ENCODE measurements at places on chromosomes 1 and 21.

DNA sequence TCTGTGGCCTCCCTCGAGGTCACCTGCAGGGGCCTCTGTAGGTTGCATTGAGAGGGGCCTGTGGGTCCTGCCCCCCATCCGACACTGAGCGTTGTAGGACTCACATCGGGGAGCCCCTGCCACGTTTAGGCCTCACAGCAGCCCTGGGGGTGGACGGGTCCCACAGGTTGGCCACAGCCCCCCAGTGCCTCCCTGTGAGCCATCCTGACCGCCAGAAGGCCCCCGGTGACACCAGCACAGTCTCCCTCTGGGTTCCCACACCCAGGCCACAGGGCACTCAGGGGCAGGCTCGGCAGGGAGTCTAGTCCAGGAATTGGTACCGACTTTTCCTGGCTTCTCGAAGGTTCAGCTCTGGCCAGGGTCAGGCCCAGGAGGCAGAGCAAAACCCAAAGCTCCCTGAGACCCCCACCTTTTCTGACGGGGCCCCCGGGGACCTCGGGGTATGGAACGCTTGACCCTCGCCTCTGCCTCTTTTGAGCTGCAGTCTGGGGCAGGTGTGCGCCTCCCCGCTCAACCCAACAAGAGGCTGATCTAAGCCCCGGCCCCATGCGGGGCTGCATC lies 13.9 kb upstream of the POFUT2 start:
- DNase-seq: no peak

GRCh38 chr1:94236630-94237290 lies 624 bp downstream of the ARHGAP29 start:
- DNase-seq: peak; percentile 57

GRCh38 chr1:49677706-49678105 lies 346.0 kb downstream of the AGBL4 start:
- no peak for DNase-seq

DNA sequence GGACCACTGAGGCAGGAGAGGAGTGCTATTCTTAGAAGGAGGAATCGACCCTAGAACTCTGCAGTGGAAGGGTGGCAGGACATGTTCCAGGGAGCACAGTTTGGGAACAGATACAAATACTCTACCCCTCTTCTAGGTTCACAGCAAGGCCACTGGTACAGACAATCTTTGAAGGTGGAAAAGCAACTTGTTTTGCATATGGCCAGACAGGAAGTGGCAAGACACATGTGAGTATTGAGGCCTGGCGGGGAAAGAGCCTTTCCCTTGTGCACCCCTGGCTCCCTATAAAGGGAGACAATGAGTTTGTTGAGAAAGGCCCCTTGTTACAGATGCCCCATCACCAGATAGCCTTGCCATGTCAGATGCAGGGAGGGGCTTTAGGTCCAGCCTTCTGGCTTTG lies 17.8 kb downstream of the KIF2C start:
- no peak for DNase-seq

DNA sequence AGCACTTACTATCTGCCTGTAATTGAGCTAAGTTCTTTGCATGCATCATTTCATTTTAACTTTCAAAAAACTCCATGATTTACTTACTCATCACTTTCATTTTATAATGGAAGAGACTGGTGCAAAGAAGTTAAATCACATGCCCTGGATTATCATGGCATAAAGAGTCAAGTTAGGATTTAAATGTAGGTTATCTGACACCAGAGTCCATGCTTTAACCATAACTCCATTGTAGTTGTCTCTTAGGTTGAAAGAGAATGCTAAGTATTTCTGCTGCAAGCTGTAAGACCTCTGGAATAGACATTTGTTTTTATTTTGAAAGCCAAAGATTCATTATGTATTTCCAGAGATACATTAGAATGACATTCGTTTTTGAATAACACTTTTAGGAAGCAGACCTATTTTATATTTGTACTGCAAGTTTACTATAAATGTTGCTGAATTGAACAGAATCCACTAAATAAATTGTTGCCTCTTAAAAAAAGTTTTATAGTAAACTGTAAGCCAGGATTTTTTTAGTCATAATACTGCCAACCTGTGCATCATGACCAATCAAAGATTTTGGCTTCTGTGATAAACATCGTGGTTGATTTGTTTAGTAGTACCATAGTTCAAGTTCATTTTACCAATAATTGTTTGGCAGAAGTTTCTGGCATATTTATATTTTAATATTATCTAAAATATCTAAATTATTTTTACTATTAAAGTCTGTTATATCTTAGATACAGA lies 26.1 kb downstream of the CFH start:
- peak; percentile 39 for DNase-seq

DNA sequence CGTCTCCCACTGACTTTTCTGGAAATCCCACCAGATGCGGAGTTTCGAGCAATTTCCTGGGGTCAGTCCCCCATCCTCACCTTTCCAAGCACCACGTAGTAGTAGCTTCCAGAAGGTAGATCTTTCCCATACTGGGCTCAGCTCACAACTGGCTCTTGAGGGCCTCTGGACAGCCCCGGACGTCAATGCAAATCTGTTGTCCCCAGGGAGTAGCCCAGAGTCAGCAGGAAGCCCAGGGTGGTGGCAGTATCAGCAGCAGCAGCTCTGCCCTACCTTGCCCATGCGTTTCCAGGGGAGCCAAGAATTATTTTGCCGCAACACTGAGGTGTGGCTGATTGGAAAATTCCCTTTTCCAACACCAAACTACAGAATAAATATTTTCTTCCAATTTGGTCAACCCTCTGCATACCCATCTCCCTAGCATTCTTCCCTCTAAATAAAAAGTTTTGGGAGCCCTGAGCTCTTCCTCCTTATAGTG lies 70.3 kb downstream of the CD46 start:
- DNase-seq: no peak

- no peak for DNase-seq
Observed at GRCh38 chr1:223715604-223716172, 3.3 kb downstream of the CAPN2 start.

- DNase-seq: no peak
Observed at GRCh38 chr1:93597709-93598108, 83.9 kb downstream of the BCAR3 start.

DNA sequence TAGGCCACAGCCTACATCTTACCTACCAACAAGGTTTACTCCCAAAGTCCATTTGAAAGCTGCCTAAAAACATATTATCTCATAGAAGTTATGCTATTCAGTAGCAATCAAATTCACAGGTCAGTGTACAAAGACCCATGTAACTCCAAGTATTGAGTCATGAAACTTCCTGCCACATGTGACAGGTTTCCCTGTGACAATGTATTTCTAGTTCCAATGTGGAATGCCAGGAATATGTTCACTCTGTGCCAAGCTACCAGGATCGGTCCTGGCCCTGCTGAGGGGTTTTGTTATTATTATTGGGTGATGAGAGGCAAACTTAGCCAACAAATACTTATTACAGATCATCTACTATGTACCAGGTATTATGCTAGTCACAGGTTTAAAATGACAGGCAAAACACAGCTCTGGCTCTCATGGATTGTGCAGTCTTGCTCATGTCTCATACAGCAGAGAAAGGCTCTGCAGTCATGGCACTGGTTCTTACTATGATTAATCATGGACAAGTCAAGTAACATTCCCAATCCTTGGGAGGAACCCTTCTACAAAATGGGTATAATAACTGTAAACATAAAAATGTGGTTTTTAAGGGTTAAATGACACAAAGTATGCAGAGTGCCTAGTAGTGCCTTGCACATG lies 22.5 kb downstream of the DPH5 start:
- DNase-seq: no peak

DNA sequence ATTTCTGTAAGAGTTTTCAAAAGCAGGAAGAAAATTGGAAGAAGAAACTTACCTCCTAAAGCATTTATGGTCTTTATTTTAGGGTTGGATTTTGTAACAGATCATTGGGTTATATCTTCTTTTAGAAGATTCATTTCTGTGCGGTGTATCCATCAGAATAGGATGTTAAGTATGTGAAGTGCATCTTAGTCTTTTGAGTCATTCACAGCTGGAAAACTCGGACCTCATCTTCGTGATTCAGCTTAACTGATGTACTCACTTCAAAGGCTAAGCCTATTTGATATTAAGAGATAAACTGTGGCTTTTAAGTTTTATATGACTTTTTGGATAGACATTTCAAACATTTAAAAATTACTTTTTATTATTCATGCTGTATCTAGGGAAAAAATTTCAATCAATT lies 56.3 kb downstream of the GIPC2 start:
- DNase-seq: peak; percentile 93

GRCh38 chr1:67957066-67957465 lies 93.4 kb downstream of the DIRAS3 start:
- DNase-seq: no peak

DNA sequence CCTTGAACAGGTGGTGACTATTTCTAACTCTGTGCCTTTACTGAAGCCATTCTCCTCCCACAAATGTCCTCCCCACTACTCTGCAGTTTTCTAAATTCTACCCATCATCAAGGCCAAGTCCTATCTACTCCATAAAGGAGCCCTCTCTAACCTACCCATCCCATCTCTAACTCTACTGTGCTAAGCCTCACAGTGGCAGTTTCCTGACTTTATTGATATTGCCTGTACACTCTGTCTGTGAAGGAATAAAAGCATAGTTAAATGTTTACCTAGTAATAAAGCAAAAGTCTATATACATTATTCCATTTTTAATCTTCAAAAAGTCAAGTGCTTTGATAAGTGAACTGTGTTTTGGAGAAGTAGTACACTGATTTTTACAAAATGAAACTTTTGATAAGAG lies 178.4 kb upstream of the HMCN1 start:
- no peak for DNase-seq

GRCh38 chr1:58391056-58391455 lies 155.5 kb downstream of the OMA1 start:
- DNase-seq: no peak

GRCh38 chr1:93965256-93965655 lies 56.0 kb upstream of the GCLM start:
- DNase-seq: no peak

GRCh38 chr1:65253800-65254319 lies 55.5 kb upstream of the DNAJC6 start:
- DNase-seq: peak; percentile 33

- peak; percentile 57 for DNase-seq
Observed at GRCh38 chr1:65059930-65060538, 88.0 kb upstream of the AK4 start.

DNA sequence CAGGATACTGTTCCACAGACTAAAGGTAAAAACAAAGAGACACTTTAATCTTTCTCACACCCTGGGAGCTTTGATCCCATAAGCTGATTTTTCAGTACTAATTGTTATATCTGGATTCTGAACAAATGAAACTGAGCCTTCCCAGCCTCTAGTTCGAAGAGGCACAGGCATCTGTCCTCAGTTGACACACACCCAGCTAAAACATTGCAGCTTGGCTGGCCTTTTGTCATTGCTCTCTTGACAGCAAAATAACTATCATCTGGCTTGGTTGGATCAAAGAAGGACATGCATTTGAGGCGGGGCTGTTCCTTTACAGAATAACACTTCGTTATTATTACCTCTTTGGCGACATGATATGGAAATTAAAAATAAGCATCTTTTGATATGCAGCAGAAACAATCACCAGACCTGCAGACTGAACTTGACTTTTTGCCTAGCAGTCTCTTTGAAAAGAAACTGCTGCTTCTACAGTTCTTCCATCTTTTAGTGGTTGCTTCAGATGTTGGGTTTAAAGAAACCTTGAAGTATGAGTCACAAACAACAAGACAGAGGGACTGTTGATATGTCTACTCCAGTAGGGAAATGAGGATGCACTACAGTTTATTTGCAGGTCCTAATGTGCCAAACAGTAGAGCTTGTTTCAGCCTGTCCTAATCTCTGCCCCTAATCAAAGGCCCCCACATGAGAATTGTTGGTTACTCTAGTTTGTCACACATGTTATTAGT lies 166.5 kb downstream of the TPR start:
- DNase-seq: peak; percentile 44

- no peak for DNase-seq
Observed at GRCh38 chr1:226606311-226607267, 58.0 kb downstream of the STUM start.

DNA sequence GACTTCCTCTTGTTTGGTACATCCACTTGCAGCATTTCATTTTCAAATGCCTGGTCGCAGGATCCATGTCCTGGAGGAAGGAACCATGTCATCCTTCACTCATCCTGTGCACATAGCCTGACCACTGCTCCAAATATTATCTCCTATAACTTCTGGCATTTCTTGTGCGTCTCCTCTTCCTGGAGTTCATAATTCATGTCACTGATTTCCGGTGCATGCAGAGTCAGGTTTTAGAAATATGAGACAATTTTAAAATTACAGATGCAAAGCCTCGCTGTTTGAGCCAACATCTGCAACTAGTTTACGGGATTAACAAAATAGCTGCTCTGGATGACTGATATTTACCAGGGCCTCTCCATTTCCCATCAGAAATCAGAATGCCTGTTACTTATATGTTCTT lies 268.1 kb downstream of the DNM3 start:
- DNase-seq: no peak

GRCh38 chr1:61536174-61537108 lies 188.5 kb downstream of the TM2D1 start:
- no peak for DNase-seq

- DNase-seq: peak; percentile 98
Observed at GRCh38 chr21:42047821-42048613, 23.1 kb upstream of the UMODL1 start.

- DNase-seq: no peak
Observed at GRCh38 chr1:162036163-162036562, 12.5 kb upstream of the OLFML2B start.

DNA sequence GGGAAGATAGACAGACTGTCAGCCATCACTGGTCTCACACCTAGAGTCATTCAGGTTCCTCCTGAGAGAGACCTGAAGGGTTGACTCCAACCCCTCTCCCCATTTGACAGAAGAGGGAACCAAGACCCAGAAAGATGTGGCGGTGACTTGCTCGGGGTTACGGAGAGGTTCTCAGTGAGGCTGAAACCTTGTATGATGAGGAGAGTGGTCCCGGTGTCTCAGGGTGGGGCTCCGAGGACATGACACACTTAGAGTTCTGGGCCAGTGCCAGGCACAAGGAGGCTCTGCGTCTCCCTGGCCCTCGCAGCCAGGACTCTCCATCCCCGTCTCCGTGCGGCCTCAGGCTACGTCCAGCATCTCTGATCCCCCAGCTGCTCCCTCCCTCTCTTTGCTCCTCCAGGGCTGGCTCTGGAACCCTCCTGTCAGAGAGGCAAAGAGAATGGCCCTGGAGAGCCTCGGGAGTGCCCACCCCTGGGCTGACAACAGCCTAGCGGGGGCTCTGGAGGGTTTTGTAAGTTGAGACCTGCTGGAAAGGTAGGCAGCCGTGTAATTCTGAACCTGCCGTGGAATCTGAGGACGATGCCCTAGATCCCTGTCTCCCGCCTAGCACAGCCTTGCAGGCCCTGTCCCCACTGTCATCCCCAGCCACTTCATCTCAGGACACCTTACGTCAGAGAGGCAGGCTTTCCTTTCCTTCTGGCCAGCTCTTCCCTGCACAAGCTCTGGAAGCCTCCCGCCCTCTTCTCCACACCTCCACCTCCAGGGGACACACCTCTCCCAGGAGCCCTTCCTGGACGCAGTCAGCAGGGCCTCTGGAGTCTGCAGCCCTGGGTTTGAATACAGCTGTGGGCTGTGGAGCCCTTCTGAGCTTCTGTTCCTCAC lies 4.1 kb downstream of the EFHD2 start:
- DNase-seq: no peak

- no peak for DNase-seq
Observed at GRCh38 chr21:33774551-33774950, 132.2 kb downstream of the ITSN1 start.

GRCh38 chr1:41484402-41485241 lies at the start of gene EDN2:
TSS of gene EDN2 (minus strand) at chr1:41484683. CDS start at chr1:41484601, 82 bp downstream.
- DNase-seq: no peak

All from astrocyte of the spinal cord (primary cell).